Gastrocnemius medialis (tissue), 4 donors: ENCODE measurements at places on chromosomes 1 and 21. TPM values are rescaled to one million over a fixed set of nuclear protein-coding genes. Genes with fewer than 3 reads are reported as not detected.

TBX15 gene
- 260 TPM for total RNA-seq

CRP gene
- total RNA-seq = 11.0 TPM

RNASEL gene
- 1.5 TPM for total RNA-seq

DNA sequence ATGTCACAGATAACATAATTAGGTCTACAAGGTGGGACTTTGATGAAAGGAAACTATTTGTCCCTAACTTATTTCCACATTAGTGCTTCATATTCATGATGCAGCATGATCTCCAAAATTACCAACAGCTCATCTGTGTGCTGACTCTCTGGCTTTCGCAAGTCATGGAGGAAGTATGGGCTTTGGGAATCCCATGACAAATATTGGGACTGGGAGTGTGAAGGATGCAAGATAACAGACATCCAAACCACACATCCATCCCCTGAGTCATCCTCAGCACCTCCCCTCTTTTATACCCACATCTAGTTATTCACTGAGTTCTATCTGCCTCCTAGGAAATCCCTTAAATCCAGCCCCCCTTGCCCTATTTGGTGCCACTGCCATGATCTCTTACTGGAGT is 102.8 kb upstream of the COL24A1 start:
- no peak for DNase-seq
- no peaks in the 10 kb centered on the region for H3K36me3 ChIP-seq
- no peak overlapping the region for H3K27ac ChIP-seq
- no peak overlapping the region for H3K4me3 ChIP-seq
- no peaks in the 10 kb centered on the region for H3K27me3 ChIP-seq

BMP8B gene
- total RNA-seq = 0.12 TPM

DNA sequence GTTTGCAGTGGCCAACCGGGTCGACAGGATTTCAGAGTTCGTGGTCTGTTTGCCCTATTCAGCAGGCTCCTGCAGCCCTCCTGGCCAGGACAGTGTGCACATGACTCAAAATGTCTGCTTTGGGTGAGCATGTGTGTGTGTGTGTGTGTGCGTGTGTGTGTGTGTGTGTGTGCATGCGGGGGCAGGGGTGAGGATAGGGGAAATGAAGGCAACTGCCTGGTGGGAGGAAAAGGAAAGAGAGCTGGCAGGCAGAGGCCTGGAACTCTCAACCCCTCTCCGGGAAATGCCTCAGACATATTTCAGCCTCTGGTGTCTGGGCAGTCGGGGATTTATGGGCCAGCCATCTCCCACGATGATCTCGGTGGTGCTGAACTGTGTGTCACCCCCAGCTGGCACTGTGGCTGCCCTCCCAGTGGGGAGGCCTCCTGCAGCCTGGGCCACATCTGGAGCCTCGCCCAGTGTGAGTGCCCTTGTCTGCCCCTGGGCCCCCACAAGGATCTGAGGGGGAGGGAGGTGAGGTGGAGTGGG is 15.2 kb downstream of the CDCP2 start:
- no peak overlapping the region for H3K27ac ChIP-seq
- H3K4me3 ChIP-seq = no peak overlapping the region
- DNase-seq = no peak
- H3K36me3 ChIP-seq = no peaks in the 10 kb centered on the region

- no peak overlapping the region for H3K27ac ChIP-seq
- no peaks in the 10 kb centered on the region for H3K27me3 ChIP-seq
- H3K36me3 ChIP-seq = no peaks in the 10 kb centered on the region
- no peak overlapping the region for H3K4me3 ChIP-seq
- H3K4me1 ChIP-seq = no peaks in the 10 kb centered on the region
Measured at GRCh38 chr1:161001525-161001924, 19.4 kb downstream of the F11R start.

TAS1R1 gene
- not detected for total RNA-seq

DNA sequence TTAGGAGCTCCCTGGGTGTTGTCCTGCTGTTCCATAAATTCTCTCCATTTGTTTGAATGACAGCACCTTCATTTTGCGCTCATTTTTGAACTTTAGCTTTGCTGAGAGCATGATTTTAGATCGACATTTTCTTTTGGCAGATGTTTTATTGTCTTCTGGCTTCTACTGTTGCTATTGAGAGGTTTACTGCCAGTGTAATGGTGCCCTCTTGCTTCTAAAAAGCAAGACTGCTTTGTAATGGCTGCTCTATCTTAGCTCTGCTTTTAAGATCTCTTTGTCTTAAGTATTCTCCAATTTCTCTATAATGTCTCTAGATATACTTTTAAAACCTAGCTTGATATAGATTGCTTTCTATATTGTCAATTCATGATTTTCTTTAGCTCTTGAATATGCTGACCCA is 27.8 kb downstream of the THEM4 start:
- no peak overlapping the region for H3K27ac ChIP-seq
- H3K36me3 ChIP-seq = no peaks in the 10 kb centered on the region
- DNase-seq = no peak
- H3K27me3 ChIP-seq = no peaks in the 10 kb centered on the region
- no peaks in the 10 kb centered on the region for H3K4me1 ChIP-seq

- no peaks in the 10 kb centered on the region for H3K27me3 ChIP-seq
- H3K4me1 ChIP-seq = peaks cover 59% of the 10 kb centered on the region
- no peaks in the 10 kb centered on the region for H3K36me3 ChIP-seq
Measured at GRCh38 chr1:93573940-93574469, 107.6 kb downstream of the BCAR3 start.

CHI3L1 gene
- total RNA-seq = 10.5 TPM

GRCh38 chr1:115564201-115564600 is 77.6 kb upstream of the VANGL1 start:
- H3K36me3 ChIP-seq = no peaks in the 10 kb centered on the region
- no peaks in the 10 kb centered on the region for H3K4me1 ChIP-seq
- H3K4me3 ChIP-seq = no peak overlapping the region
- H3K27ac ChIP-seq = no peak overlapping the region
- peaks cover 21% of the 10 kb centered on the region for H3K27me3 ChIP-seq
- no peak for DNase-seq

DNA sequence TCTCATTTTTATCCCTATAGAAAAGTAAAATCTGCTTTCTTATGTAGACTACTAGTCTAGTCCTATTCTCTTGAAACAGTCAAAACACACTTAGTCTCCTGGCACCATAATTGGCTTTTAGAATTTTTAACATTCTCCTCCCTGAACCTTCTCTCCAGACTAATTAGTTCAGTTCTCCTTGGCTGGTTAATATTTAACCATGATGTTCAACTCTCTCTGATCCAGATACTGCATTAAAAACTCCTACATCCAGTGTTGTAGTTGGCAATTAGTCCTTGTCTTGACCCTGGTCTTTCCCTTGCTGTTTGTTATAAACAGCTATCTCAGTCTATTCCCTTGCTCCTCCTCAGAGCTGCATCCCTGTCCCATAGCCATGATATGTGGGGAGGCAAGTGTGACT is 422.9 kb upstream of the BEND5 start:
- H3K4me3 ChIP-seq = no peak overlapping the region
- no peak overlapping the region for H3K27ac ChIP-seq
- DNase-seq = no peak
- no peaks in the 10 kb centered on the region for H3K27me3 ChIP-seq
- no peaks in the 10 kb centered on the region for H3K4me1 ChIP-seq

GRCh38 chr1:22376976-22377375 is 74.7 kb upstream of the ZBTB40 start:
- no peak overlapping the region for H3K4me3 ChIP-seq
- H3K4me1 ChIP-seq = no peaks in the 10 kb centered on the region
- no peak for DNase-seq

GRCh38 chr1:90502696-90503095 is 214.4 kb downstream of the BARHL2 start:
- H3K4me3 ChIP-seq = no peak overlapping the region
- no peak overlapping the region for H3K27ac ChIP-seq
- no peaks in the 10 kb centered on the region for H3K4me1 ChIP-seq
- no peaks in the 10 kb centered on the region for H3K36me3 ChIP-seq

GRCh38 chr1:19455353-19455752 is 30.0 kb downstream of the CAPZB start:
- H3K27me3 ChIP-seq = no peaks in the 10 kb centered on the region
- no peak overlapping the region for H3K4me3 ChIP-seq
- no peak overlapping the region for H3K27ac ChIP-seq
- H3K36me3 ChIP-seq = no peaks in the 10 kb centered on the region
- peaks cover 90% of the 10 kb centered on the region for H3K4me1 ChIP-seq

DNA sequence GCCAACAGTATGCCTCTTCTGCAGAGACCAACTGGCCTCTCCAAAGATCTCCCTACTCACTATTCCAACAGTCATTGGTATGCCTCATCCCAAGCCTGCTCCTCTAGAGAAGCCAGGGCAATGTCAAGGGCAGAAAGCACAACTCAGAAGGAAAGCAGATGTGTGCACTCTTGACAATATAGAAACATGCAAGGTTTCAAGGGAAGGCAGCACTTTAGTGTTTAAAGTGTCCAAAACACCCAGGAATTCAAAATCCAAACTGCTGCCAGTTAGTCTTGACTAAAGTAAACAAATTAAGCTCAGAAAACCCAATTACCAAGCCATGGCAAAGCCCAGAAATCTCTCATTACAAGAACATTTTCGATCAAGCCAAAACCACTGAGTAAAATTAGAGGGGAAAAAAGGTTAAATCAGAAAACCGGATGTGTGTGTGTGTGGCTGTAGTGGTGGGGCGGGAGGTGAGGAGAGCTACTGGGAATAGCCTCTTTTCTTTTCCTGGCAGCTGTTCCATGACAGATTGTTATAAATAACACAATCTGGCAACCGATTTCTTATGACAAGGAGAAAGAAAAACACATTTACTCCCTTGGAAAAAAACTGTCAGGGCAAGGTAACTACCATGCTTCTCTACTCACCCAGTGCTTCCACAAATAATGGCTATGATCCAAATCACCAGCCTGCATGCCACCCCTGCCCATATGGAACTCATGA is 39.2 kb downstream of the EIF2B3 start:
- peak overlapping the region; percentile 24 for H3K27ac ChIP-seq
- no peaks in the 10 kb centered on the region for H3K27me3 ChIP-seq
- no peak overlapping the region for H3K4me3 ChIP-seq
- DNase-seq = no peak
- peaks cover 35% of the 10 kb centered on the region for H3K4me1 ChIP-seq

RIMS3 gene
- 0.31 TPM for total RNA-seq
